Urothelium cell line (cell line): ENCODE measurements at places on chromosomes 16 and 17.

DNA sequence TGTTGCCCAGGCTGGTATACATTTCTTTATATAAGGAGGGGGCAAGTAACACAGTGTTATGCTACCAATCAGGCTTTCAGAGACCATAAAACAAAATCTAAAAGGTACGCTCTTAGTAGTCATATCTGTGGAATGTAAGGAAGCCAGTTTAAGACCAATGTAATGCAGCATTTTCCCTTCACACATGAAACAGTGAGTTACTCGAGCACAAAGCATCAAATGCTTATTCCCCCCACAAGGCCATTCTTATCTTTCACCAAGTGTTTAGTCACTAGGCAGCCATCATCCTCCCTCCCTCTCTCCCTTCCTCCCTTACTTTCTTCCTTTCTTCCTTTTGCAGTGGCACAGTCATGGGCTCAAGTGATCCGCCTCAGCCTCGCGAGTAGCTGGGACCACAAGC, 12.8 kb downstream of the HMOX2 start:
- peak; percentile 39 for DNase-seq

- no peak for DNase-seq
Observed at GRCh38 chr17:1360975-1361374, 39.0 kb downstream of the YWHAE start.

DNA sequence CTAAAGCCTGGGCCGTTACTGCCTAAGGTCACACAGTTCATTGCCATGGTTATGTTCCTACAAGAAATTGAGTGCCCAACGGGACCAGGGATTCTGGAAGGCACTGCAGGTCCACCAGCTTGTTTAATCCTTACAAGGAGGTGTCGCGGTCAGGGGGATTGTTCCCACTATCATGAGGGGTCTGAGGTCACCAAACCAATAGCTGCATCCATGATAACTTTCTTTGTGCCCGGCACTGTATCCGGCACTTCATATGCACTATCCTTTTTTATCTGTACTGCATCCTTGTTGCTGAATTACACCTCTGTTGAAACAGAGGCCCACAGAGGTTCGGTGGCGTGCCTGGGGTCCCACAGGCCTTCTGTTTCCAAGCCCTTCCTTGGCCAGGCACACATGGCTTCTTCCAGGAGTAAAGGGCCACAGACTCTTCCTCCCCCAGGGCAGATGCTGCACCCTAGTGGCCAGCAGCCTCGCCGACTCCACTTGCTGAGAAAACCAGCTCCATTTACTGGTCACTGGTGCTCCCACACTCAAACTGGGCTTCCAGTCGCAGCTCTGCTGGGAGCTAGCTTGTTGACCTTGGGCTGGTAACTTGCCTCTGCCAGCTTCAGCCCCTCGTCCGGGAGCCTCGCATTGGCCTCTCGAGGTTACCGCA, 82.0 kb upstream of the PLCG2 start:
- peak; percentile 65 for DNase-seq

DNA sequence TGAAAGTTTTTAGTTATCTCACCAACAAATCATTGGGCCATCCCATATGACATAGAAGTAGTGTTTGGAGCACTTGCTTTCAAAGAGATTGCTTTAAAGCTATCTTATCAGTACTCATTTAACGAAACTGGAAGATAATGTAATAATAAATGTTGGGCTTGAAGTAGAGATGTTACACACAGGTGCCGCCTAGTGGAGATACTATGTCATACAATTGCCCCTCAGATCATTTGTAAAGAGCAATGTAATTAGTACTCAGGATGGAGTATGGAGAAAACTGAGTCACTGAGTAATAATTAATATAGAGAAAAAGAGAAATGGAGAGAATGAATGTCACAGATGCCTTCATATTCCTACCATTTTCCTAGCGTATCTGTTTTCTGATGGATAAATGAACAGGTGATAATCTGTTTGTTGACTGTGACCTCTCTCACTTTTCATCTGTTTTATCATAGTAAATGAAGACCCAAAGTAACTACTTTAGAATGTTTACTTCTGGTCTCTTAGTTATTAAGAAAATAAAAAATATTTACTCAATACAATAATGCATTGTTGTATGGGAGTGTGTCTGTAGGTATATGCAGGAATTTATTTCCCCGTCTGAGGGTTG, 80.4 kb downstream of the EFCAB5 start:
- peak; percentile 33 for DNase-seq

DNA sequence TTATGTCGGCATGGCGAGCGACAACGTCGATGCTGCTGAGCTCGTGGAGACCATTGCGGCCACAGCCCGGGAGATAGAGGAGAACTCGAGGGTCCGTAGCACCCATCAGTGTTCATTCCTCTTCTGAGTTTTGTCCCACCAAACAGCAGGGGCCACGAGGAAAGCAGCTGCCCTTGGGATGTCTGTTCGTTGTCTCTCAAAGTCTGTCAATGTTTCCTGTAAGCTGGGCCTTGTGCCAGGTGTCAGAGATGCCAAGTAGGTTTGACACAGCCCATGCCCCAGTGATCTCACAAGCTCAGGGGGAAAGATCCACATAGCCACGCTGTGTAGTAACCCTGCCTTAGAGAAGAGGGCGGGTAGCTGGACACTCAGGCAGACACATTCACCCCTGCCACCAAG, 22.6 kb downstream of the NTAN1 start:
- DNase-seq = no peak

- peak; percentile 41 for DNase-seq
Observed at GRCh38 chr17:58960068-58960467, 146.6 kb downstream of the TRIM37 start.

GRCh38 chr17:78891406-78892061, 11.5 kb downstream of the CEP295NL start:
- no peak for DNase-seq

GRCh38 chr17:69198238-69198637, 30.4 kb downstream of the ABCA10 start:
- no peak for DNase-seq

GRCh38 chr17:65190467-65191097, 53.4 kb downstream of the RGS9 start:
- DNase-seq = no peak

- no peak for DNase-seq
Observed at GRCh38 chr17:7383742-7384488, 3.0 kb downstream of the TNK1 start.

GRCh38 chr16:383326-384051, 1.7 kb upstream of the PGAP6 start:
- DNase-seq = peak; percentile 37

- DNase-seq = no peak
Observed at GRCh38 chr16:19228052-19228451, 57.5 kb upstream of the CLEC19A start.

- no peak for DNase-seq
Observed at GRCh38 chr17:66748578-66748977, 86.3 kb upstream of the CACNG5 start.

GRCh38 chr16:10971560-10971961, 27.2 kb downstream of the CLEC16A start:
- peak; percentile 58 for DNase-seq

DNA sequence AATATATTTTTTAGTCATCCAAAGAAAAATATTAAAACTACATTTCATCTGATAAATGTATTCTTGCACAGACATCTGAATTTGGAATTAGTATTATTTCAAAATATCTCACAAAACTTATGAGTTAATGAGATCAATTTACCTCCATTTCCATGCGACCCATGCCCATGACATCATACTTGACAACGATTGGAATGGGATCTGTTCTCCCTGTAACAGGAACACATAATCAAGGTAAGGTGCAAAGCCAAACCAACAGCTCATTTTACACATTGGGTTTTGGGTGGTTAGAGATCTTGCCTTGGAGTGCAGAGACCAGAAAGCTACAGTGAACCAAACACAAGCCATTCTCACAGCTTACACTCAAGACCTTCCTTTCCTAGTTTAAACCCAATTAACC, 46.9 kb upstream of the ITGA2B start:
- no peak for DNase-seq

GRCh38 chr17:43907998-43908721, 824 bp upstream of the MPP2 start:
- peak; percentile 86 for DNase-seq

GRCh38 chr17:66953630-66954020, 10.9 kb upstream of the CACNG4 start:
- DNase-seq = no peak

- DNase-seq = peak; percentile 35
Observed at GRCh38 chr16:3158026-3158509, 23.2 kb downstream of the ZNF213 start.

- DNase-seq = peak; percentile 32
Observed at GRCh38 chr17:11853321-11854151, 143.7 kb downstream of the ZNF18 start.

DNA sequence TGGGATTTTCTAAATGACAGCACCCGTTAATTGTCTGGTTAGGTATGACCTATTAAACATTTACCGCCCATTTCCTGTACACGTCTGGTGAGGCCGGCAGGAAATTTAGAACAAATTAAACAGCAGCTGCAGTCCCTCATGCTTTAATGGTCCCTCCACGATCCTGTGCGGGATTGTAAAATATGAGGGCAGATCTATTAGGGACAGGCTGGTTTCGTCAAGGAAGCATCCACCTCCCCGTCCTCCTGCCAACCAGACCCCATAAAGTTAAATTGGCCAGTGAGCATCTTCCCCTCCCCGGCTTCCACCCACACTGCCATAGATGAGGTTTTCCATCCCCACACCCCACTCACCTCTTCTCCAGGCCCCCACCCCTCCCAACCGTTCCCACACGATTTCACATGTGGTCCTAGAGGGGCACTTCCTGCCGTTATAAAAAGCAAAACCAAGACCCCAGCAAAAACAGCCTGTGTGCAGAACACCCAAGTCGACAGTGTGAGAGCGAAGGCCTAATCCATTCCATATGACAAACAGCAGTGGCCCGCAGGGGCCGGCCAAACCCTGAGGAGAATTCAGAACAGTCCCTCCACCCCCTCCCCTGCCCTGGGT, 331.9 kb downstream of the FOXL1 start:
- no peak for DNase-seq

GRCh38 chr16:4733211-4733742, 794 bp downstream of the ANKS3 start:
- no peak for DNase-seq

GRCh38 chr17:63475491-63476412, 1.1 kb upstream of the ACE start:
- DNase-seq = no peak

GRCh38 chr17:55295411-55296170, 30.8 kb downstream of the HLF start:
- DNase-seq = peak; percentile 70

DNA sequence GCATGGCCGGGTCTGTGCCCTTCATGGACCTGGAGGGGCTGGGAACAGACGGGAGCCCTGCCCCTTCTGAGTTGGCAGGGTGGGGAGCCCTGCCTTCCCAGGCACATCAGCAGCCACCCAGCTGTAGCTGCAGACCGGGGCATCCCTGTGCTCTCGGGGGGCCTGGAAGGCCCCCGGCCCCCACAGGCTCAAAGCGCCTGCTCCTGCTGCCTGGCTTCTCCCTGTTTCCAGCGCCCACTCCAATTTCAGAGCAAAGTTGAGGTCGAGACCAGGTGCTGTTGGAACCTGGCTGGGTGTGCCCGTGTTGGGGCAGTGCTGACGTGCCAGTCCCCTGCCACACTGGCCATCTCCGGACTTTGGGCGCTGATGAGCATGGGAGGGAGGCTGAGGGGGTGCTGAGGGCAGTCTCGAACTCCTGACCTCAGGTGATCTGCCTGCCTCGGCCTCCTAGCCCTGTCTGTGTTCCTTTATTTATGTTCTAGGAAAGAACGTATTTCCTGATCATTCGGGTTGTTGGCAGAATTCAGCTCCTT, 4.9 kb upstream of the PRSS27 start:
- no peak for DNase-seq

- no peak for DNase-seq
Observed at GRCh38 chr16:57893559-57894389, 77.2 kb downstream of the CNGB1 start.

- no peak for DNase-seq
Observed at GRCh38 chr17:73184136-73184993, 8.5 kb upstream of the COG1 start.
